ENCODE measurements at places on chromosomes 12 and 14.
A peak's percentile ranks its signal among the peaks of the same experiment; 100 is the strongest.

DNA sequence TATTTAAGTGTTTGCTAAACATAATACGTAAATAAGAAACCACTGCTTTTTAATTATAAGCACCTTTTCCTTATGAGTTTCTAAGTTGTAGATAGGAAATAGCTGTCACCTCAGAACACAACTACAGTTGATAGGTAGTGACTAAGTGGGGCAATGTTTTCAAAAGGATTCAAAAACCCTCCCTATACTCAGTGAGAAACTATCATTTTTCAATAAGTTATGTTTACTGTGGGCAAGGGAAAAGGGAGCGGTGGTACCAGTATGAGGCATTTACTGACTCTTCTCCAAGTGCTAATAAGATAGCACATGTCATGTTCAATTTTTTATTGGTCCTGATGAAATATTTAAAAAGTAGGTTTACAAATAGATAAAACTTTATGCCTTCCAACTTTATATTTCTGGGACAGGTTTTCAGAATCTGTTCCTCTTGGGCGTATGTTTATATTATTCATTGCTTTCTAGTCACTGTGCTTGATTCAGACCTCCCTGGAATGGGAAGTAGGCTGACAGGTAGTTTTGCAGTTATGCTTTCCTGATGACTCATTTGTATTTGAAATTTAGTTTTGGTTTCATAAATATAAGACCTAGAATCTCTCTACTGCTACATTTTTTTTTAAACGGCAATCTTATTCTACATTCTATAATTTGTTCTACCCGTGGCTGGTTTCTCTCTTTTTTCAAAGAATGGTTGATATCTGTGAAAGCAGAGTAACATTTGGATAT, 153.1 kb downstream of the TMEM117 start:
- no peak for DNase-seq

DNA sequence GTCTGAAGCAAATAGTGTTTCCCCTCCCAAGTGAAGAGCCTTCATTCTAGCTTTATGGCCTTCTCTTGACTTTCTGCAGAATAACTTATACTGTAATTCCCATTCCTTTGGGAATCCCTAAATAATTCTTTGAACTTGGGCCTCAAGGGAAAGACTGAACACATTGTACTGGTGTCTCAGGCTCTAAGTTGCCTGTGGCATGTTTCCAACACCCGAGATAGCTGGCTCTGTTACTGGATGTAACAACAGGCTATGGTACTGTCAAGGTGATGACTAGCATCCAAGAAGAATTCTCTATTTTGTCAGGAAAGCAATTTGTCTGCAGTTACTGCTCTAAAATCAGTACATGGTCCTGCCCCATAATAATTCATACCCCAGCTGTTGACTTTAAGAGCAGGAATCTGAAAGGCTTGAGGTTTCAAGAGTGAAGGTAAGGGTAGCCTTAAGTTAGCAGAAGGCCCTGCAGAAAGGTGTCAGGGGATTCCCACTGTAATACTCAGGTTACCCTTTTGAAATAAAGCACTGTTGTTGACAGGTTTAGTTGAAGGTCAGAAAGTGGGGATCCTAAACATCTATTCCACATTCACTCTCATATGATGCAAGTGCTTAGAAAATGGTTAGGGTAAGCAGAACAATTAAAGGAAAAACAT, 5.2 kb downstream of the GPX2 start:
- DNase-seq, result no peak

GRCh38 chr12:122841544-122842321, 6.5 kb downstream of the HIP1R start:
- DNase-seq, result no peak

GRCh38 chr12:43208627-43209026, 343.4 kb downstream of the ADAMTS20 start:
- no peak for DNase-seq

- no peak for DNase-seq
Observed at GRCh38 chr12:68613209-68613904, 2.7 kb downstream of the RAP1B start.

GRCh38 chr12:53180220-53180930, at the start of the genes CSAD and ZNF740:
TSS of gene CSAD (minus strand) at chr12:53180925. CDS start at chr12:53173470, 7,455 bp downstream.
TSS of gene ZNF740 (plus strand) at chr12:53180722. CDS start at chr12:53181984, 1,262 bp downstream.
- DNase-seq, result peak; percentile 97

DNA sequence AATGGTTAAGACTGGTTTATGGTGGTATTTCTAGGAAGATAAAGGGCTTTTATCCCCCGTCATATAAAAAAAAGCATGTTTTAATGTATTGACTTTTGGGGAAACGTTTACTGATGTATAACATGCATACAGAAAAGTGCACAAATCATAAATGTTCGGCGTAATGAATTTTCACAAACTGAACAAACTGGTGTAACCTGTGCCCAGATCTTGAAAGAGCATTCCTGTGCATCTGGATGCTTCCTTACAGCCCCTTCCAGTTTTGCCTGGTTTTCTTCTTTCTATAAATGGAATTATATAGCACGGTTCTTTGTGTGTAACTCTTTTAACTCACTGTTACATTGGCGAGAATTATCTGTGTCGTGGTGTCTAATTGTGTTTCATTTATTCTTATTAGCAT, 693.8 kb upstream of the TBX3 start:
- DNase-seq, result no peak

DNA sequence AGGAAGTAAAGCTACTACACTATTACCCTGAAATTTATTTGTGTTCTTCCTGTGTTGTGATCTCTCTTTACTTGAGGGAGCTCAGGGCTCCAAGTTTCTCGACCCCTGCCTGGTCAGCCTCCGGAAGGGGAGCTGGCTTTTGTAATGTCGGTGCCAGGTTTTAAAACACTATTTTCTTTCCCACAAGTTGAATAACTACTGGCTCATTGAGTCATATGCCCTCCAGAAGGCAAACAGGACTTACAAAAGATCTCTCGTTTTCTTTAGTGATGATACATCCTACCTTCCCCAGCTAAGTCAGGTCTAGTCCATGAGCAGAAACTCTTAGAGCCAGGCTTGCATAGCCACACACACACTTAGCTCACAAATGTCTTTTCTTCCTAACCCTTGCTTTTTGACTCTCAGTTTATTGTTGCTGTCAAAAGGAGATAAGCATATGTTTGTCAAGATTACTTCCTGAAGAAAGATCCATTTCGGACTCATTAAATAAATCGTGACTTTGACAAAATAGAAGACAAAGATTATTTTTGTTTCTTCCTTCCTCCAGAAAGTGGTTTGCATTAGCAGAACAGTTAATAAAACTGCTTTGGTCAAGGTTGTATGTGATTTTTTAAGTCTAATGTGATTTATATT, 209.8 kb upstream of the FLRT2 start:
- DNase-seq, result no peak

GRCh38 chr12:121467638-121468498, 68.0 kb downstream of the RNF34 start:
- peak; percentile 90 for DNase-seq

GRCh38 chr14:75049136-75049535, 2.1 kb downstream of the MLH3 start:
- DNase-seq, result no peak

DNA sequence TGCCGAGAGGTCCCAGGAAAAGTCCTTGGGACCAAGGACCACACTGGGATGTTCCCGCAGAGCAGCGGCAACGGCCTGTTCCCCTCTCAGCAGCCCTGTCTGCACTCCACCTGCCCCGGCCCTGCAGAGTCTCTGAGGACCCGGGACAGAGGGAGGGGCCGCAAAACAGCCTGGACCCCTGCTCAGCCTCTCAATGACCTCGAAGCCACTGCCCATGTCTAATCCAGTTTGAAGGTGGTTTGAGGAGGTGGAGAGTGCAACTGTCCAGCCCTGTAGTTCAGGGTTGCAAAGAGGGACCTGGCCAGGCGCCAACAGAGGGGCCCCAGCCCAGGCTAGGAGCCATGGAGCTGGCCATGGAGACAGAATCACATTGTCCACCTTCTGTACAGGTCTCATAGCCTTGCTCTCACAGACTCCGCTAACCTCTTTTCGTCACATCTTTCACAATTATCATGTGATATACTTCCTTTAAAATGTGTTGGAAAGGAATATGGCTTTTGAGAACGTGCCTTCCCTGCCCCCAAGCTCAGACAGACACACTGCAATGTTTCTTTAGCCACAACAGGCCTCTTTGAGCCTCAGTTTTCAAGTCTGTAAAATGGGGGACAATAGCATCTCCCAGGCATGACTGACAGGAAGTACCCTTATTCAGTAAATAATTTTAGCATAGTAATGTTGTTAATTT, 49.3 kb downstream of the ACTN1 start:
- DNase-seq, result no peak

DNA sequence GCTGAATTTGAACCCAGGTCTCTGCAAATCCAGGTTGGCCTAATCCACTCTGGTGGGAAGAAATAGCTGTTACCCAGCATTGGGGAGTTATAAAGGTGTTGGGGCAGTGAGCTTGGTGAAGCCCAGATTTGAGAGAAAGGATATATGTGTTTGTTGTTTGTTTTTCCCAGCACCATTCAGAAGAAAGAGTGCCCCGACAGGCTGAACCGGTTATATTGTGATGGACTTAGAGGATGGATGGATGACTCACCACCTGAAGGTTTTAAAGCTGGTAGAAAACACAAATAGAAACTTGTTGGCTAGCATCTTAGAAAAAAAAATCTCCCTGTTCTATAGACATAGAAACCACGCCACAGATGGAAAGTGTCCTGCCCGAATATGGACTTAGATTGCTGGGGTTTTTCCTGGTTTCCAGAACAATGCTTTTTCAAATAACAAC, 404.6 kb downstream of the MED13L start:
- DNase-seq, result no peak

- no peak for DNase-seq
Observed at GRCh38 chr12:40375076-40375475, 150.3 kb downstream of the LRRK2 start.

- DNase-seq, result no peak
Observed at GRCh38 chr14:55938249-55938791, 179.9 kb upstream of the PELI2 start.

GRCh38 chr14:34971381-34971780, 11.4 kb upstream of the SRP54 start:
- no peak for DNase-seq

DNA sequence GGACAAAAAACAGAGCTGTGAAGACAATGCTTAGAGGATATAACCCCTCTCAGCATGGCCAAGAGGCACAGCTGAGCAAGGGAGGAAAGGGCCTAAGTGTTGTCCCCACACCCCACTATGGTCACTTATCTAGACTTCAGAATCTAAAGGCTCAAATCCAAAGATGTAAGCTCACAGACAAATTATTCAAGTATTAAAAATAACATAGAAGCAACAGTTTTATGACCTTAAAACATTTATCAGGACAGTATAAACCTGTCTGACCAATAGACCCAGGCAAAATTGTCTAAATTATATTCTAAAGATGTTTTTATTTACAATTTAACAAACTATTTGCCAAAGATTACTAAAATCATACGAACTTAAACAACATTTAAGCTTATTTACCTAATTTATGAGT, 28.1 kb upstream of the PRICKLE1 start:
- DNase-seq, result no peak

DNA sequence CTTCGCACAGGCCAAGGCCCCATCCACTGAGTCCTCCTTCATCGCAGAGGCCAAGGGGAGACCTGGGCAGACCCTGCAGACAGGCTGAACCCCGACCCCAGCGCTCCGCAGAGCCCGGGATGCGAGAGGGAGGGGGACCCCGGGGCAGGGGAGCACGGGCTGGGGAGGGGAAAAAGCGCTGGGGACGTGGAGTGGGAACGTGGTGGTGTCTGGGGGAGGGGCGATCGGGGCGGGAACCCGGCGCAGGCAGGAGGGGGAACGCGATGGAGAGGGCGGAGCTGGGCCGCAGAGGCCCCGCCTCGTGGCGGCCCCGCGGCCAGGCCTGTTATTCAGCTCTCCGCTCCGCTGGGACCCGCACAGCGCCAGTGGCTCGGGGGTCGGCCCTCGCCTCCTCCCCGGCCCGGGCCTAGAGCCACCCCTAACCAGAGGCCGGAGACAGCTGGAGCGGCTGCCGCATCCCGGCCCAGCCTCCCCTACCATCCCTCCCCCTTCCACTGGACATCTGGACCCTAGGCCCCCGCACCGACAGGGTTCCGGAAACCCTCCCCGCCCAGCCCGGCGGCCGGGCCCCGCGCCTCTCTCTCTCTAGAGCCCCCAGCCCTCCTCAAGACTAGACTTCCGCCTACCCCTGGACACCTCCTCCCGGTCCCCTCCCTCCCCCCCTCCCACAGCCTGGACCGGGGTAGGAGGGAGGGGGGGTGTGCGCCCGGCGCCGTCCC, at the start of gene ARHGEF25:
Gene ARHGEF25, plus strand, starts transcription at position 328 of the 719 bp plus-strand sequence. CDS start 460 bp downstream, outside the sequence.
- peak; percentile 61 for DNase-seq

DNA sequence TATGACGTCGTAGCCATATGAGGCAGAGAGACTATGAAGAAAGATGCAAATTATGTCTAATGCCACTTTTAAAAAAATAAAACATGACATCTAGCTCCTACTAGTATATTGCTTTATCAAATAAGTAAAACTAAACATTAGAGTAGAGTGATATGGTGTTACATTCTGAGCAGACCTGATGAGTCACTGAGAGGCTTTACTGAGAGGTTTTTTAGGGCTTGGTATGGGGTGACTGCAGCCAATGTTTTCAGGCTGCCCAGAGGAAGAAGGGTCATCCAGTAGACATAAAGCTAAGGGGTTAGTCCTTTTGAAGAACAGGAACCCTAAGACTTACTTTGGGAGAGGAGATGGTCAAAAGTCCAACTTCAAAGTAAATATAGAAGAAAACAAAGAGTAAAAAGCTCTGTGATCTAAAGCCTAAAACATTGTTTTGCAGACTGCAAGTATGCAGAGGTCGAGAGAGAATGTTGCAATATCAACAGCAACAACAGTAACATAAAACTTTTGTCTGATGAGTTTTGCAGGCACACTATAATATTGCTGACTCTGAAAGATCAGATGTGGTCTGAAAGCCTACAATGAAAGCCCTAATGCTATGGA, 774.7 kb downstream of the TMTC2 start:
- DNase-seq, result no peak

GRCh38 chr12:188910-189621, 24.9 kb downstream of the SLC6A12 start:
- peak; percentile 71 for DNase-seq

- no peak for DNase-seq
Observed at GRCh38 chr14:101175731-101176534, 272.4 kb upstream of the RTL1 start.

DNA sequence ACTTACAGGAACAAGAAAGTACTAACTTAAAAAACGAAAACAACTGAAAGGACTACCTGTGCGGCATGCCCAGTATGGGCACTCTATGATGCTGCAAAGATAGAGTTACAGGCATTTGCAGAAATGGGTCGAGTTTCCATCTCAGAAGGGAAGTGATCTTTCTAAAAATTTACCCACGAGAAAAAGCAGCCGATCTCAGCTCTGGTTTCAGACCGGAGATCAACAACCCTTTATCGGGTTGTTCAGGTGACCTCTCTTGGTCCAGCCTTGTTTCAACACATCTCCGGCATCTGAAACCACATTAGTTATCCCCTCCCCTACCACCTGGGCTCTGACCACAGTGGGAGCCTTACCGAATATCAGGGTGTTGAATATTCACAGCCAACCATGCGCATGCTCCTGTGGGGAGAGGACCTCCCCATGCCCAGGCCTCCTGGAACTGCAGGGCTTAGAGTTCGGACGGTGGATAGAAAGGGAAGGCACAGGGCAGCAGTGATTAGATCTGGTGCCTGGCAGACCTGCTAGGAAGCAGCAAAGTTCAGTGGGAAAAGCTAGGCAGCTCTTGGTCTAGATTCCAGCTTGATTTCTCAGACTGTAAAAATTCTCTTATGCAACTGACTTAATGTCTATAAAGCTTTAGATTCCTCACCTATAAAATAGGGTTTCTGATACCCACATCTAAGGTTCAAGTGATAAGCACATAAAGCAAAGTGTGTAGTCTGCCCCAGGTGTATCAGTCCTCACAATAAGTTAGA, 906.0 kb downstream of the VRK1 start:
- DNase-seq, result no peak

- DNase-seq, result no peak
Observed at GRCh38 chr14:33026850-33027430, 88.3 kb downstream of the NPAS3 start.
